ENCODE measurements at places on chromosomes 4 and X.

DNA sequence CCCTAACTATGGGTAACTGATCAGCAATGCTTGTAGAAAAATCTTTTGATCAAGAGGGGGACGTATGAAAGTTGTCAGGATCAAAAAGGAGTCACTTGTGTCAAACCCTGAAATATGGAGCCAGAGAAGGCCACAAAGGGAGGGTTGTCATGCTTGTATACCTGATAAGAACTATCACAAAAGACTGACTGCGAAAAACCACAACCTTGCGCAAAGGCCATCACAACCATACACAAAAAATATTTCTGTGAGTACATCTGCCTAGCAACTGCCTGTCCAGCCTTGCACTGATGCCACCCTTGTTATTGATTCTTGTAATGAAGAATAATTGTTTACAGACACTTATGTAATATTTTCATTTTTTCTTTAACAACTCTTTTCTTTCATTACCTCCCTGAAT is 22.8 kb upstream of the EIF4E start:
- no peak for DNase-seq

DNA sequence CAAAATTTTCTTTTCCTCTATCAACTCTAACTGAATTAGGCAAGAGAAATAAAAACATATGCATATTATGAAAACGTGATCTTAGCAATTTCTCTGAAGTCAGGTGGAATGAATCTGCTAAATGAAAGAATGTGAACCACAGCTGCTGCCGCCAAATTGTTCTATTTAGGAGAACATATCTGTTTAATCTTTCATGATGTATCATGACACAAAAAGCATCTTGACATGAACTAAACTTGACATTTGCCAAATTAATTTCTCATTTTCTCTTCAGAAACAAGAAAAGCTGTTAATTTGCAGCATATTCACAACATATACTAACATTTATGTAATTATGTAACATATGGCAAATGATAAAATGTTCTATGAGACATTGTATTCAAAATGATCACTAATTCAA is 1237.9 kb downstream of the TECRL start:
- no peak for DNase-seq

- DNase-seq = no peak
These were observed 119.3 kb downstream of the ASB9 start for GRCh38 chrX:15150586-15150985.

DNA sequence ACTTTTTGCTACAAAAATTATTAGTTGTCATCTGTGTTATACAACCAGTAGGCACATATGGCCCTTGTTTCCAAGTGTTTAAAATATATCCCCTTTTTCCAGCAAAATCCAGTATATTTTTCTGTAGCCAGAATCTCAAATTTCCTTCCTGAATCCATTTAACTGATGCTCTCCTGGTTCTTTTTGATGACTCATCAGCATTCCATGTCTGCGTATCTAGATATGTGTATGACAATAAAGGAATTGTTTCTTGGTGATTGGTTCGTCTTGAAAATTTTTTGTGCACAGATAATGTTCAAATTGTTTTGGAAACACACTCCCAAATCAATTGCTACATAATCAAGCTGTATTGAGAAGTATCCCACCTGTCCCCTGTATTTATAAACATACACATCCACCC is 98.3 kb downstream of the ITM2A start:
- no peak for DNase-seq

DNA sequence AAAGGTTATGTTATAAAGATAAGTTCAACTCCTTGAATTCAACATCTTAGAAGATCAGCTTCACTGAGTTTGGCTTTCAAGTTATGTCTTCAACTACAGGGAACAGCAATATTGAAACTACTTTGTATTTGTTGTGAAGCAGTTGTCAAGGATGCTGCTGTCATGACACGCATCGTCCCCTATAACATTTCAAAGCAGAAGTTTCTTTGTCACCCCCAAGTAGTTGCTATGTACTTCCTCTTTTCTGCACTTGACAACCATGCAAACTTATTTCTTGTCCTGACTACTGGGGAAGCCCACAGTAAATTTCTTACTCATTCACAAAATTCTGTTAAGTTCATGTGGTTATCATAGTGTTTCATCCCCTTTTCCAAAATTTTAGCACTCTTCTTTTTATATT is 14.3 kb downstream of the ANTXR2 start:
- peak; percentile 97 for DNase-seq

- DNase-seq = no peak
These were observed 269.9 kb downstream of the SPRY1 start for GRCh38 chr4:123666486-123666885.

Measured in KBM-7 (cell line).